ENCODE measurements at places on chromosomes 4 and X. TPM values are rescaled to one million over a fixed set of nuclear protein-coding genes. Genes with fewer than 3 reads are reported as not detected.

Gene DMP1
- not detected for total RNA-seq

Gene DKK2
- total RNA-seq = not detected

Gene GYPA
- not detected for total RNA-seq

Gene FGF5
- 0.29 TPM for total RNA-seq

Gene ATP2B3
- not detected for total RNA-seq

Gene SUPT20HL1
- not detected for total RNA-seq

Gene PRDM5
- 8.2 TPM for total RNA-seq

Gene TRAPPC11
- 40.0 TPM for total RNA-seq

Gene NPNT
- total RNA-seq = 0.10 TPM

Gene RS1
- not detected for total RNA-seq

Gene DGKK
- not detected for total RNA-seq

Gene TBX22
- not detected for total RNA-seq

Gene FGF2
- 36.6 TPM for total RNA-seq

Gene TEX13D
- total RNA-seq = not detected

Gene ADH6
- total RNA-seq = not detected

Gene OTUD6A
- total RNA-seq = not detected

Gene PYURF
- total RNA-seq = 82.0 TPM

Gene SOD3
- total RNA-seq = not detected

Gene TCEAL7
- total RNA-seq = 1.5 TPM

Gene FAAH2
- total RNA-seq = 0.33 TPM

Gene PPEF2
- total RNA-seq = not detected

Gene NPFFR2
- total RNA-seq = not detected

Gene NR0B1
- not detected for total RNA-seq

Gene CABS1
- not detected for total RNA-seq

Gene RHOXF2
- total RNA-seq = not detected

Gene RENBP
- total RNA-seq = 9.8 TPM

Gene LDB2
- total RNA-seq = 115 TPM

Gene ADRA2C
- 0.29 TPM for total RNA-seq

Gene CETN2
- total RNA-seq = 23.5 TPM

Gene ZFX
- total RNA-seq = 43.4 TPM

Gene GPRASP1
- 1.6 TPM for total RNA-seq

Gene FAT4
- 94.7 TPM for total RNA-seq

Gene PCDH18
- 1.1 TPM for total RNA-seq

Gene XAGE2
- total RNA-seq = not detected

Gene F8A2
- total RNA-seq = not detected

Gene TEX13C
- not detected for total RNA-seq

Gene EDNRA
- total RNA-seq = under 0.01 TPM

Gene RTL3
- under 0.01 TPM for total RNA-seq

Gene TLR1
- 4.6 TPM for total RNA-seq

Gene TDO2
- total RNA-seq = not detected

Gene DUX4
- total RNA-seq = not detected

Gene NDUFA1
- total RNA-seq = 38.2 TPM

Gene CXCL1
- 51.0 TPM for total RNA-seq

Gene TIMM17B
- total RNA-seq = 21.0 TPM

Gene BRS3
- total RNA-seq = not detected

Gene DCHS2
- 0.19 TPM for total RNA-seq

Gene PPP1R3F
- 2.1 TPM for total RNA-seq

Gene ATG4A
- 23.2 TPM for total RNA-seq

Gene ANXA10
- total RNA-seq = not detected

Gene ACE2
- not detected for total RNA-seq

Gene PFKFB1
- total RNA-seq = 0.10 TPM

Gene MAGEC1
- total RNA-seq = not detected

Gene TLR10
- not detected for total RNA-seq

Gene CNKSR2
- total RNA-seq = under 0.01 TPM

Gene AKAP4
- under 0.01 TPM for total RNA-seq

Gene GAB1
- total RNA-seq = 57.4 TPM

Gene EVC2
- 6.2 TPM for total RNA-seq

Gene CT83
- total RNA-seq = not detected
